Purkinje cell (primary cell): ENCODE measurements at places on chromosomes 2 and 18. TPM values are rescaled to one million over a fixed set of nuclear protein-coding genes. Genes with fewer than 3 reads are reported as not detected.

Gene TBR1
- polyA plus RNA-seq = 16.6 TPM in 1 of 2 replicates, not detected in the other

Gene NXPH2
- 1.5 TPM in 1 of 2 replicates, not detected in the other for polyA plus RNA-seq

Gene USP14
- polyA plus RNA-seq = 63.6 and 66.4 TPM in 2 replicates

Gene WBP1
- 7.8 and 10.0 TPM in 2 replicates for polyA plus RNA-seq

Gene HPCAL1
- 140 and 314 TPM in 2 replicates for polyA plus RNA-seq

Gene TACR1
- 0.47 and 0.99 TPM in 2 replicates for polyA plus RNA-seq

Gene QPCT
- 4.8 TPM in 1 of 2 replicates, not detected in the other for polyA plus RNA-seq

Gene TDRD15
- not detected in 2 replicates for polyA plus RNA-seq

Gene MARCO
- polyA plus RNA-seq = not detected in 2 replicates

Gene CLIP4
- 30.5 and 34.1 TPM in 2 replicates for polyA plus RNA-seq

Gene LRRC30
- not detected in 2 replicates for polyA plus RNA-seq

Gene IL36B
- not detected in 2 replicates for polyA plus RNA-seq

Gene SOX11
- polyA plus RNA-seq = 0.60 TPM in 1 of 2 replicates, not detected in the other

Gene REG1B
- polyA plus RNA-seq = not detected in 2 replicates

Gene CDH2
- 101 and 121 TPM in 2 replicates for polyA plus RNA-seq

Gene PIEZO2
- polyA plus RNA-seq = 0.16 TPM in 1 of 2 replicates, not detected in the other

Gene GPR55
- polyA plus RNA-seq = not detected in 2 replicates

Gene UGT1A8
- polyA plus RNA-seq = not detected in 2 replicates

Gene GREB1L
- 1.4 and 5.0 TPM in 2 replicates for polyA plus RNA-seq

Gene CPO
- polyA plus RNA-seq = 0.20 TPM in 1 of 2 replicates, not detected in the other

Gene CLEC4F
- polyA plus RNA-seq = not detected in 2 replicates

Gene TTN
- 0.17 and 0.55 TPM in 2 replicates for polyA plus RNA-seq

Gene C2orf15
- polyA plus RNA-seq = 1.5 and 4.8 TPM in 2 replicates

Gene REG3A
- polyA plus RNA-seq = not detected in 2 replicates

Gene ALPG
- not detected in 2 replicates for polyA plus RNA-seq

Gene PRKAG3
- polyA plus RNA-seq = not detected in 2 replicates

Gene FBXO48
- polyA plus RNA-seq = 0.90 and 2.1 TPM in 2 replicates

Gene MRO
- polyA plus RNA-seq = 0.71 and 1.2 TPM in 2 replicates

Gene RESP18
- polyA plus RNA-seq = 6.5 TPM in 1 of 2 replicates, not detected in the other

Gene SOWAHC
- polyA plus RNA-seq = 0.43 and 0.74 TPM in 2 replicates

Gene DCC
- polyA plus RNA-seq = 1.4 and 2.2 TPM in 2 replicates

Gene UPP2
- 0.75 and 0.90 TPM in 2 replicates for polyA plus RNA-seq
